H1 (cell line): ENCODE measurements at places on chromosomes 4 and X. TPM values are rescaled to one million over a fixed set of nuclear protein-coding genes. Genes with fewer than 3 reads are reported as not detected.

IL1RAPL1 gene
- total RNA-seq = 0.29 and 0.35 TPM in 2 replicates

CABS1 gene
- not detected in 2 replicates for total RNA-seq

- no peak overlapping the region for H3K4me3 ChIP-seq
- H3K27ac ChIP-seq = no peak overlapping the region
- no peaks in the 10 kb centered on the region for H3K4me1 ChIP-seq
- DNase-seq = no peak
These were observed 1343.8 kb upstream of the IGFBP7 start for GRCh38 chr4:58453956-58454355.

GRCh38 chr4:185680617-185681016 lies 131.4 kb downstream of the SORBS2 start:
- no peaks in the 10 kb centered on the region for H3K27me3 ChIP-seq
- no peak overlapping the region for H3K27ac ChIP-seq
- no peaks in the 10 kb centered on the region; the same call in 1 of the 2 replicates for H3K4me1 ChIP-seq
- DNase-seq = no peak
- H3K36me3 ChIP-seq = no peaks in the 10 kb centered on the region; the same call in 1 of the 2 replicates

GRCh38 chr4:38791010-38791409 lies 8.2 kb upstream of the TLR10 start:
- DNase-seq = no peak
- no peaks in the 10 kb centered on the region for H3K36me3 ChIP-seq
- H3K4me1 ChIP-seq = no peaks in the 10 kb centered on the region
- H3K4me3 ChIP-seq = no peak overlapping the region

PCSK1N gene
- 4.5 TPM in 2 replicates for total RNA-seq

DNA sequence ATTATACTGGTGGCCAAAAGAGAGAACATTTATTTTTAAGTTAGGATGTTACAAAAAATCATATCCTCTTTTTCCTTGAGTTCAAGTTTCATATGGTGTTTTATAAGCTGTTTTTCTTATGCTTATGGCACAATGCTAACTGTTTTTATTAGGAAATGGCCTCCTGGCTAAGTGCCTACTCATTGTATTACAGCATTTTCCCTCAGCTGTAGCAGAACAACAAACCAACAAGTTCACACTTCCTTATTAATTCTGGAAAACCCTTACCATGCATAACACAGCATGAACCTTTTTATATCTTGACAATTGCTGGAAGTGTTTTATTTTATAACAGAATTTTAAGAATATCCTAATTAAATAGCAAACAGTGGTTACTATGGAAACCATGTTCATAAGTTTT lies 165.8 kb downstream of the GASK1B start:
- no peak overlapping the region for H3K27ac ChIP-seq
- no peak overlapping the region for H3K4me3 ChIP-seq
- no peaks in the 10 kb centered on the region for H3K27me3 ChIP-seq
- no peaks in the 10 kb centered on the region for H3K36me3 ChIP-seq

- no peak for DNase-seq
- H3K4me3 ChIP-seq = no peak overlapping the region
- no peaks in the 10 kb centered on the region for H3K27me3 ChIP-seq
- H3K27ac ChIP-seq = no peak overlapping the region
- H3K4me1 ChIP-seq = no peaks in the 10 kb centered on the region; the same call in 1 of the 2 replicates
These were observed 344.5 kb upstream of the NOCT start for GRCh38 chr4:138671106-138671505.

KIF4A gene
- 35.7 and 36.6 TPM in 2 replicates for total RNA-seq

DNA sequence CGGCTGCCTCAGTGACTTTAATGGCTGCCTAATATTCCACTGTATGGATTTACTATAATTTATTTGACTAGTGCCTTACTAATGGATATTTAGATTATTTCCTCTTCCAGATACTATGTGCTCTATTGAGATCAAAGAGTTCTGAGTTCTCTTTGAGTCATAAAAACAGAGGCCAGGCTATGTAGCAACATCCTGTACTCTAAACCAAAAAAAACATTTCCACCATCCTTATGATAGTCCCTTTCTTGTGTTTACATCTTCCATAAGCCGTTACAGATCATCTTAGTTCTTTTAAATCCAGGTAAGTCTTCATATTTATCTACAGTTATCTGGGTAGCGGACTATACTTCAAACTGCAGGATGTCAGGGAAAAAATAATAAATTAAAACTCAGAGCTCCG lies 56.6 kb upstream of the TMEM184C start:
- no peaks in the 10 kb centered on the region for H3K4me1 ChIP-seq
- H3K36me3 ChIP-seq = no peaks in the 10 kb centered on the region
- no peaks in the 10 kb centered on the region for H3K27me3 ChIP-seq
- no peak for DNase-seq

TMEM47 gene
- total RNA-seq = 27.3 and 28.5 TPM in 2 replicates

SLC7A11 gene
- 15.6 and 17.0 TPM in 2 replicates for total RNA-seq

- no peak overlapping the region for H3K4me3 ChIP-seq
- H3K36me3 ChIP-seq = no peaks in the 10 kb centered on the region
- H3K27ac ChIP-seq = no peak overlapping the region
- H3K4me1 ChIP-seq = no peaks in the 10 kb centered on the region
- no peaks in the 10 kb centered on the region for H3K27me3 ChIP-seq
- DNase-seq = no peak
These were observed 163.9 kb upstream of the ADGRL3 start for GRCh38 chr4:61036071-61036684.

- H3K36me3 ChIP-seq = no peaks in the 10 kb centered on the region
- no peak overlapping the region for H3K27ac ChIP-seq
- H3K4me3 ChIP-seq = no peak overlapping the region
- no peak for DNase-seq
These were observed 58.7 kb downstream of the FNIP2 start for GRCh38 chr4:158827543-158827981.

DNA sequence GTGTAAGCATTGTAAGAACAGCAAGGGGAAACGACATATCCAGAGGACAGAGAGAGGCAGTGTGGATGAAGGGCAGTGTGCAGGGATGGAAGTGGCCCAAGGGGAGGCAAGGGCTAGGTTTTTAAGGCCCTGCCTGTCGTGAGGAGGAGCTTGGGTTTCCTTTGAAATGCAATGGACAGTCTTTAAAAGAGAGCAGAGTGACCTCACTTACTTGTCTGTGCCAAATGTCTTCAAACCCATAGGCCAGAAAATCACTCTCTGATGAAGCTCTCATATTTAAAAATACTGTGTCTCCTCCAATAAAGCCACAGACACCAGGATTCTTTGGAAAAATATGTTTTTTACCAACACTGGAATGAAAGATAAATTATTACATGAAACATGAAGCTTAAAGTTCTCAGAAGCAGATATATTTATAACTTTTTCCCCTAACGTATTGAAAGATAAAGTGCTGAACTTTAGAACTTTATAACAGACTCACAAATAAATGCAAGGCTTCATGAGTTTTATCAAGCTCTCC lies 19.2 kb upstream of the ATXN3L start:
- no peaks in the 10 kb centered on the region for H3K4me1 ChIP-seq
- H3K27ac ChIP-seq = no peak overlapping the region
- no peak overlapping the region for H3K4me3 ChIP-seq
- H3K36me3 ChIP-seq = no peaks in the 10 kb centered on the region

- no peak for DNase-seq
- no peak overlapping the region for H3K27ac ChIP-seq
- no peaks in the 10 kb centered on the region for H3K27me3 ChIP-seq
- H3K4me1 ChIP-seq = no peaks in the 10 kb centered on the region
These were observed 131.4 kb upstream of the CTSO start for GRCh38 chr4:156085100-156085499.

DNA sequence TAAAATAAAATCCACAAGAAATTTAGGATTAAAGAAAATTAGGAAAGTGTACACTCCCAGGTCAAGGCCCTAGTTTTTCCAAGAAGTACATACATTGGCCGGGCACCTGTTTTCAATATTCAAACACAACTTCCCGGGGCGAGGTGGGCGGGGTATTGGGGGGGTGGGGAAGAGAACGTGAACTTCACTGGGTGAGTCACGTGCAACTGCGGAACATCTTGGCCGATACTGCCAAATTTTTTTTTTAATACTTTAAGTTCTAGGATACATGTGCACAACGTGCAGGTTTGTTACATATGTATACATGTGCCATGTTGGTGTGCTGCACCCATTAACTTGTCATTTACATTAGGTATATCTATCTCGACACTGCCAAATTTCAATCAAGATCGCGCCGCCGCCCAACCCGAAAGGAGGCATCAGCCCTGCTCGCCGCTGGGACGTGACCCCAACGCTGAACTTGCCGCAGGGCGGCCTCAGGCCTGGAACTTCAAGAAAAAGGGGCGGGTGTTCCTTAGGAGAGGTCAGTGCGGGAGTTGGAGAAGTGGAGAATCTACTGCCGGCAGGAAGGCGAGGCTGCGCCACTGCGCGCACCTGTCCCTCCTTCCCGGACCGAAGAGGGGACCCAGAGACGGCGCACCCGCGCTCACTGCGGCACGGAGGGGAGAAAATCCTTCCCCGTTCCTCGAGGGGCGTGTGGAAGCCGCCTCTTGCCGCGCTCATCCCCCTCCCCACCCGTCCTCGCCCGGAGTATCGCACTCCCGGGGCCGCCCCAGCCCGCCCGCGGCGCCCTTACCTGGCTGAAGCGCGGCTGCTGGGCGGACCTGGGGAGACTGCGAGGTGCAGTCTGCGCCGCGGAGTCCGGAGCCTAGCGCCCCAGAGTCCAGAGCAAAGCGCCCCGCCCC lies at the start of gene TEC:
Gene TEC (minus strand): TSS at position 883 of the 905 bp plus-strand sequence. CDS start 41,224 bp downstream, outside the sequence.
- no peaks in the 10 kb centered on the region for H3K27me3 ChIP-seq
- H3K4me3 ChIP-seq = peak within 1 kb of the TSS; percentile 58
- H3K4me1 ChIP-seq = no peaks in the 10 kb centered on the region
- peak within 1 kb of the TSS; percentile 37; the same call in 1 of the 2 replicates for H3K27ac ChIP-seq
- no peaks in the 10 kb centered on the region for H3K36me3 ChIP-seq

TMPRSS11F gene
- total RNA-seq = not detected in 2 replicates

MAGEA6 gene
- not detected in 2 replicates for total RNA-seq

CCDC120 gene
- total RNA-seq = 11.8 and 11.9 TPM in 2 replicates

DNA sequence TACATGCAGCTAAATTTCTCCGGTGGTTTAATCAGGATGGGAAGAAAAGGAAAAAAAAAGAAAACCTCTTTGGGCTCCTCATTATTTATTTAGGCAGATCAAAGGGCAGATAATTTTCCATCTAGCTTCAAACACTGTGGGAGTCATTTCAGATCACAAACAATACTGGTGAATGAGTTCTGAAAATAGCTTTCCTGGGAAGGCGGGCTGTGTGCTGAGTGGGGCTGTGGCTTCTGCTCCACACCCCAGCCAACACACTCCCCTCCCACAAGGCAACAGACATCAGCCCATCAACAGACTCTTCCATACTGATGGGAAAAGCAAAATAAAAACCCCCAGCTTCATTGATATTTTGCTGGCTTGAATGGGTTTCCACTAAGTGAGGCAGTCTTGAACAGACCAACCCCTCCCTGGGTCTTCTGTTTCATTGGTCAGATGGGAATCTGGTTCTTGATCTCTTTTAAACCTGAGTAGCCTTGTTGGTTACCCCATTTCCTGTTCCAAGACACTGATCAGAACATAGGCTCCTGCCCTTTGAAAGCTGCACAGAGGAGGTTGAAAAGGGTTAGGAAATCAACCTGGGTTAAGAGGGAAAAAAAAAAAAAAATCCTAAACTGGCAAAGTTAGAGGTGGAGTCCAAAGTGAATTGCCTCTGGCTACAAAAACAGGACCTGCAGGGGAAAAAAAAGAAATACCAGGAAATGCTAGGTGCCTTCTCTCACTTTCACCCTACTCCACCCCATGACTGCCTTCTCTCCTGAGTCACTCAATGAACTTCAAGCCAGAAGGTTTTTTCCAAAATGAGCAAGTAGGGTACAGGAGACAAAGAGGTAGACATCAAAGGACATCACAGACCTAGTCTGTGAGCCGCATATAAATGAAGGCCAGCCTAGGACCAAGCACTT lies 20.0 kb downstream of the AMOT start:
- no peak overlapping the region for H3K4me3 ChIP-seq
- H3K36me3 ChIP-seq = no peaks in the 10 kb centered on the region
- H3K27me3 ChIP-seq = no peaks in the 10 kb centered on the region
- no peak for DNase-seq
- no peak overlapping the region for H3K27ac ChIP-seq
- H3K4me1 ChIP-seq = no peaks in the 10 kb centered on the region

- no peak overlapping the region for H3K27ac ChIP-seq
- H3K27me3 ChIP-seq = no peaks in the 10 kb centered on the region
- no peak for DNase-seq
- no peaks in the 10 kb centered on the region for H3K36me3 ChIP-seq
- H3K4me3 ChIP-seq = no peak overlapping the region
- H3K4me1 ChIP-seq = no peaks in the 10 kb centered on the region
These were observed 92.9 kb downstream of the ATP10D start for GRCh38 chr4:47577779-47578553.

DNA sequence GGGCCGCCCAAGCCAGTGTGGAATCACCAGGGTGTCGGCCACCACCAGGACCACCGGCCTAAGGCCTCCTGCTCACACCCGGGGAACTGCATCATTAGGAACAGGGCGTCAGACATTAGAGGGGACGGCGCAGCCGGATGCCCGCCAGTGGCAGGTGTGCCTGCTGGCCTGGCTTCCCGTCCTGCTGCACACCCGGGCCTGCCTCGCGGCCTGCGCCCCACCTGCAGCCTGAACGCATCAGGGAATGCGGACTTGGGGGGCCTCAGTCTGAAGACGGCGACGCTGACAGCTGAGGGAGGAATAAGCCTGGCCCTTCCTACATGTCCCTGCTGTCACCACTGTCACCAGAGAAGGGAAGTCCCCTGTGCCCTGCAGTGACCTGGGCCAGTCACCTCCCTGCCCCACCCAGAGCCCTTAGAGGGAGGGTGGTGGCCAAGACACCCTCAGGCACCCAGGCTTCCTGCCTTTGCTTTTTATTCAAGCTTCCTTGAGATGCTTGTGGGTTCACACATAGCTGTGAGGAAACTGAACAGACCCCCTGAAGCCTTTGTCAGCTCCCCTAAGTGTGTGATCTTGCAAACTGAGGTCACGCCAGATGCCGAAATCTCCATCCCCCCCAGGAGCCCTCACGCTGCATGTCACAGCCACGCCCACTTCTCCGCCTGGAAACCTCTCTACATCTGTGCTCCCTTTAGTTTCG lies 3.2 kb downstream of the DGKQ start:
- peaks cover 9% of the 10 kb centered on the region; the same call in 1 of the 2 replicates for H3K4me1 ChIP-seq
- no peak overlapping the region for H3K27ac ChIP-seq
- H3K27me3 ChIP-seq = peaks cover 28% of the 10 kb centered on the region; the same call in 1 of the 2 replicates
- no peak overlapping the region for H3K4me3 ChIP-seq
- no peak for DNase-seq

GRCh38 chr4:149701435-149702156 lies 114.0 kb downstream of the IQCM start:
- no peaks in the 10 kb centered on the region for H3K27me3 ChIP-seq
- H3K36me3 ChIP-seq = no peaks in the 10 kb centered on the region
- H3K4me1 ChIP-seq = no peaks in the 10 kb centered on the region
- no peak overlapping the region for H3K27ac ChIP-seq
